Stimulated activated CD8-positive, alpha-beta memory T cell treated with anti-CD3 and anti-CD28 coated beads, Interleukin-15, amount 100 ng/mL, for 1 hour (primary cell): ENCODE measurements at places on chromosomes 5 and 9.

- DNase-seq: no peak
These were observed 25.1 kb upstream of the LPAR1 start for GRCh38 chr9:111063332-111063731.

DNA sequence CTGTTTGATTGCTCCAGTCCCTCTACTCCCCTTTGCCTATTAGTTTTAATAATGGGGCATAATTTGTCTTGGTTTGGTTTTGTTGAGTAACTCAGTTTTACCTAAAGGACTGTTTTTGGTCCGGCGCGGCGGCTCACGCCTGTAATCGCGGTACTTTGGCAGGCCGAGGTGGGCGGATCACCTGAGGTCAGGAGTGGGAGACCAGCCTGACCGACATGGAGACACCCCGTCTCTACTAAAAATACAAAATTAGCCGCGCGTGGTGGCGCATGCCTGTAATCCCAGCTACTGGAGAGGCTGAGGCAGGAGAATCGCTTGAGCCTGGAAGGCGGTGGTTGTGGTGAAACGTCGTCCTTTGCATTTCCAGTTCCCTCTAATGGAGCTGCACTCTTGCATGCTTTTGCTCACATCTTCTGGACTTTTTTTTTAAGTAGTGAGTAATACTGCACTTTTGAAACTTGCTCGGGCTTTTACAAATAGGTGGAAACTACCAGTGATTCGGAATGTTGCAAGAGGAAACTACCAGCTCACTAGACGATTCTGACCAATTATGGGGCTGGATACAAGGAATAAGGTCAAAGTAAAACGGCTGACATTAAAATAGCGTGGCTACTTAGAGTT is 721 bp upstream of the MAML1 start:
- no peak for DNase-seq

- no peak for DNase-seq
These were observed 50.9 kb upstream of the MACIR start for GRCh38 chr5:103207653-103208052.

DNA sequence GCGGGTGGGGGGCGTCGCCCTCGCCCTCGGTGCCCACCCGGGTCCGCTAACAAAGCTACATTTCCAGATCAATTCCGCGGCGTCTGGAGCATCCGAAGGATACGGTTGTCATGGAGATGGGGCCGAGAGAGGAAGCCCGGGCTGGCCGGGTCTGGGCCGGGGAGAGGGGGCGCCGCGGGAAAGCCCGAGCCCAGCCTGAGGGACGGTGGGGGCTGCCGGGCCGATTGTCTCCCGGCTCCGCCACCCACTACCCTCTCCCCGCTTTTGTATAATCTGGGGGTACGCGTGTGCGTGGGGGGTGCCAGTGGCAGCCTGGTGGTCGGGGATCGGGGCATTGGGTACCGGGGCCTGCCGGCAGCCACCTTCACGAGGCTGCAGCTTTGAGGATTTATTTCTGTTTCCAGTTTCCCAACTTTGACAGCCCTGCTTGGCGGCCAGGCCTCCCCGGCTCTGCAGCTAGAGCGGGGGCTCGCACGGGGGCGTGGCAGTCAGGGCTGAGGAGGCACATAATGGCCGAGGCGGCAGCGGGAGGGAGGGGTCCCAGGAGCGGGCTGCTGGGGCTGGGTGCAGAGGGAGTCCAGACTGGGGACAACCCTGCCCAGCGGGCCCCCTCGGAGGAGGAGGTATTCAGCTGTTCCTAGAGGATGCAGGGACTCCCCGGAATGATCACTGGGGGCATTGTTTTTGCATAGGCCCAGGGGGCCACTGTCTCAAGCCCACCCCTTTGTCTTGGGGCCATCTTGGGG is 626 bp downstream of the PSD2 start:
- no peak for DNase-seq

- no peak for DNase-seq
These were observed 513.0 kb downstream of the MTRR start for GRCh38 chr5:8381972-8382371.

DNA sequence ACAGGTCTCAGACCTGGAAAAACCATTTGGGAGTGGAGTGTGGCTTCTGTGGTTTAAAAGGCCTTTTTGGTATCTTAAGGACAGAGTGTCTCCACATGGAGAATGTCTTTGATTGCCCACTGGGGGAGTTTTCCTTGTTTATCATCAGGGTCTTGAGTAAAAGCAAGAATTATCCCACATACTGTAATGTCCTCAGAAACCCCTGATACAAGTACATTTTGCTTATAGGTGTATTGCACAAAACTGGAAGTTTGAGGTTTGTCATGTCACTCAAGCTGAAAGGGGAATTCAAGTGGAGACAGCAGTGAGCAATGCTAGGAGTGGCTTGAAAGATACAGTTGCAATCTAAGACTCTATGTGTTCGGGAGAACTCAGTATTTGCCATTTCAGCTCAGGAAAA is 62.7 kb upstream of the GRAMD2B start:
- no peak for DNase-seq

DNA sequence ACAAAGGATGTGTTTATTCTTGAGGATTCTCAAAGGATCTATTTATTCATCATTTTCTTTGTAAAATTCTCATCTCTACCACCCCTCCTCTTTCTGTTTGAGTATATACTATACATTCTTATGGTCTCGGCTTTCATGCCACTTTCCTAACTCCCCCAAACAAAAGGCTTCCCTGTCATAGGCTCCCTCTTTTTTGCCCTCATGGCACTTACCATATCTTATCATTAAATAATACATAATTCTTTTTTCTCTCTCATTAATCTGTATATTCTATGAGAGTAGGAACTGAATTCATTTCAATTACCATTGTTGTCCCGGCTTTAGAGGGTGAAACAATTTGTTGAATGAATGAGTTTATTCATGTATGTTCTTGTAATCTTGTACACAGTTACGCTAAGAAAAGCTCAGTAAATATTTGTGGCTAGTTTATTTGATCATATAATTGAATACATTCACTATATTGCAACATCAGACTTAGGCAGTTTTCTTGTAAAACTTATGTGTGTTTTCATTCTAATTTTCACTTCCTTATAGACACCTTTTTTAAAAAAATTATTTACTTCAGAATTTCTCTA is 254.6 kb downstream of the EDIL3 start:
- no peak for DNase-seq

GRCh38 chr5:2207416-2208238 is 324.9 kb upstream of the IRX4 start:
- DNase-seq: no peak

DNA sequence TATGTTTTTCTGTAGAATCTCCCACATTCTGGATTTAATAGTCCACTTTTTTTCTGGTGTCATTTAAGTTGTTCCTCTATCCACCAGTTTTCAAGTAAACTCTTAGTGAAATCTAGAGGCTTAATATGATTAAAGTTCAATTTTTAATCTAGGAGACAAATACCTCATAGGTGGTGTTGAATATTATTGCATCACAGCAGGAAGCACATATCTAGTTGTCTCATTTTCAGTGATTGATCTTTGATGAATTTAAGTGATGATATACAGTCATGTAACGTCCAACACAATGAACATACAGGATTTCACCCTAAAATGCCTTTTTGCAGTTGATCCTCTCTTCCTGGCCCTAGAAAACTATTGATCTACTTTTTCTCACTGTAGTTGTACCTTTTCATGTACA is 152.3 kb downstream of the NIPBL start:
- DNase-seq: no peak

GRCh38 chr5:127400946-127401670 is 110.5 kb downstream of the MEGF10 start:
- no peak for DNase-seq

DNA sequence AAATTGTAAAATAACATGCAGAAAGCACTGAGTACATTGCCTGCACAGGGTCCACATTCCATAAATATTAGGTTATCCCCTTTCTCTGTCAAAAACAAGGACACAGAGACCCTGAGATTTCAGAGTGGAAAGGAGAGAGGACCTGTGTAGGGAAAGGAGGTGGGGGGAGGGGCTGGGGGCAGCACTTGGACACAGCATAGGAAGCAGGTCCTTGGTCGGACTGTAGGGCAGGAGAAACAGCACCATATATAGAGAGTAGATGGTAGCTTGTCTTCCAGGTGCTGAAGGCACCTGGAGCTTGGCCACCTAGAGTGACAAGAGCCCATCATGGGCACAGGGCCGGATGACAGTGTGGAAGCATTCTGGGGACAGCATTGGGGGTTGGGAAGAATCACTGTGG is 2.4 kb downstream of the TPM2 start:
- no peak for DNase-seq

GRCh38 chr5:109900911-109901627 is 211.3 kb downstream of the MAN2A1 start:
- DNase-seq: no peak

GRCh38 chr5:56594792-56595191 is 220.6 kb upstream of the MAP3K1 start:
- no peak for DNase-seq

DNA sequence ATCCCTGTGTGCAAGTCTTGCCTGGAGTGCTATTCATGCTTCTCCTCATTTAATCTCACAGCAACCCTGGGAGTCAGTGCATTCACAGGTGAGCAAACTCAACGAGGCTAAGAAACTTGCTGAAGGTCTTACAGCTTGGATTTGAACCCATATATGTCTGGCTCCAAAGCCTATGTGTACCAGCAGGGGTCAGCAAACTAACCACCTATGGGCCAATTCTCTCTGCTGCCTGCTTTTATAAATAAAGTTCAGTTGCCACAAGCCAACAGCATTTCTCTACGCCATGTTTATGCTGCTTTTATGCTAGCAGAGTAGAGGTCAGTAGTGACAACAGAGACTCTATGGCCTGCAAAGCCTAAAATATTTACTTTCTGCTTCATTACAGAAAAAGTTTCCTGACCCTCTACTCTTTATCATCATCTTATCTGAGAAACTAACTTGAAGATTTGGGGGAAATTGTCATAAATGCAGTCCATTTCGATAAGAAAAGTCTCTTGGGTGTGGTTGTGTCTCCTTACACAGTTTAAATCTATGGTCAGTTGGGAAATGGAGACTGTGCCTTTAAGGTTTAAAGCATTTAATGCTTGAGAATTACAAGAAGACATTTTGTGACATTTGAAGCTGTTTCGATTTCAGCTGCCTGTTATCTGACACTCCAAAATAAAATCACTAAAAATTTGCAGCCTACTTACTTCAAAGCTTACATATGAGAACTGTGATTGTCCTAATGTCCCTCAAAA is 137.7 kb downstream of the PRELID2 start:
- no peak for DNase-seq

DNA sequence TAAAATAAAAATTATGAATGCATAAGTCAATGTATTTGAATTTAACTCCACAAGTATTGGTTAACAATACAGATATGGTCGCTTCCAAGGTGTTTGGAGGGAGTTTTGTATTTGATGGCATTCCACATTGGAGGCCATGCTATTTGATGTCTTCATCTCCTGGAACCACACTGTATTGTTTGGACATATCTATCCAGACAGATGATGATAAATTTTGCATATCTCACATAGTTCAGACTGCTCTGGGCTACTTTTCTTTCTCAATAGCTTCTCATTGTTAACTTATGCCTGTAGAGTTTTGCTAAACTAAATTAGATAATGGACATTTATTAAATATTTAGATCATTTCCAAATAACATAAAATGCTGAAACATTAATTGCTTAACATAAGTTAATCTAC is 58.0 kb downstream of the CDKN2A start:
- no peak for DNase-seq

DNA sequence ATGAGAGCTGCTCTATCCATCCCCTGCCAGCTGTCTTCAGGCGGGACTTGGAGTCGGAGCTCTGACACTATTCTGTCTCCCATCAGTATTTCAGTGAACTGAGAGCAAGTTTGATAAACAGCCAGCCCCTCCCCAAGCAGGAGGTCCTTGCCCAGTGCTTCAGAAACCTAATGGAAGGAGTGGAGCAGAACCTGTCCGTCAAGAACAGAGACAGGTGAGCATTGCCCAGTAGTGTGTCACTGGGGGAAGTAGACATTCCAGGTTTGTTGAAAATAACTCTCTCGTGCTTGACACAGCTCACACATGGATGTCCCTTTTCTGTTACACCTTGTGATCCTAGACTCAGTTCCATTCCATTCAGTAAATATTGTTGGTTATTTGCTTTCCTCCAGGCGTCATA is 13.2 kb upstream of the TLX3 start:
- no peak for DNase-seq

GRCh38 chr5:16842896-16843295 is 93.2 kb downstream of the MYO10 start:
- no peak for DNase-seq

DNA sequence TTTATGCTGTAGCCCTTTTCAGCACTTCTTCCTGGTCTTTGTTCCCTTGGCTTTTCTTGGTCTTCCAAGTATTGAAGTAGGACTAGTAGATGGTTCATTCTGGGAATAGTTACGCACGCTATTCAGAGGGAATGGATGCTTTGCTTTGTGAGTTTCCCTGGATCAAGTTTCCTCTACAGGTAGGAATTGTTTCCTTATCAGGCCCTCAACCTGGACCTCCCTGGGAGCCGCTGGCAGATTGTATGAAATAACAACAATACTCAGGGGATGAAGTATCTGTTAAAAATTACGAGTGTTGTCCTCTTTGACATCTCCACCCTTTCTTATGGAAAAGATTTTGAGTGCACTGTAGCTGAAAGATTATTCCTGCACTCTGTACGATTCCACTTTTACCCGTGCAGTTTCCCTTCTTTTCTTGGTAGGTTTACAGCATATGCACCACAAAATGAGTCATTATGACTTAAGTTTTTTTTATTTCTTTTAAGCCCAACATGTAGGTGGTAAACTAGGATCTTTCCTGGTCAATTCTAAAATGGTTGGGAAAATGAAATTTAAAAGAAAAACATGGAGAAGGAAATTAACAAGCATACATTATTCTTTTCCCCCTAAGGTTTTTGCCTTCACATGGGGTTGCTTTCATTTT is 57.9 kb downstream of the ARHGAP26 start:
- DNase-seq: no peak

DNA sequence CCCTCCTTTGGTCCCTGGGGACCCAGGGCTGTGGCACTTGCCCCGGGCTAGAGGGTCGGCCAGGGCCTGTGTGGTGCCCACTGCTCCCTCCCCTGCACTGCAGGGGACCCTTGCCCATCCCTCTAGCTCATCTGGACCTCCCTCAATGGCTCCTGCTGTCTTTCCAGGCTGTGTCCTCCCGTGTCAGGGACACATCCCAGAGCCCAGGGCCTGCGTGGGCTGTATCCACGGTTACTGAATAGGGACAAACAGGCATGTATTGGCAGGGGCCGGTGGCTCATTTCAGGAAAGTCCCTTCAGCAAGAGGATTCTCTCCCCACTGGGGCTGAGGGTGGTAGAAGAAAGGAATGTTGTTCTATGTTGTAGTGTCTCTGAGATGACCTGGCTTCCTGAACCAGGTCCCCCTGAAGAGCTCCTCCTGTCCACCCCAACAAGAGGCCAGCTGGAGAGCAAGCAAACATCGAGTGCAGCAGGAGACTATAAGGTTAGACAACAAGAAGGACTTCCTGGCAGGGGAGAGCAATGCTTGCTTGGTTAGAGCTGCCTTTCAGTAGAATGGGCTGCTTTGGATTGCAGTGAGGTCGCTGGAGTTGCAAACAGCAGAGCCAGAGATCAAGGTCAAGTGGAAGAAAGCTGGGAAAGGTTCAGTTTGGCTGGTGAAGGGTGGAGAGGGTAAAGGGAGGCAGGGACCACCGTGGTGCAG is 1.0 kb upstream of the CRB2 start:
- no peak for DNase-seq

GRCh38 chr5:180922932-180923331 is 24.0 kb downstream of the BTNL8 start:
- DNase-seq: no peak
